ENCODE measurements at places on chromosomes 2 and 18. TPM values are rescaled to one million over a fixed set of nuclear protein-coding genes. Genes with fewer than 3 reads are reported as not detected.

ITGA4 gene
- 37.6 TPM for polyA plus RNA-seq

- no peak for DNase-seq
Observed at GRCh38 chr2:60699617-60700016, 56.5 kb upstream of the PAPOLG start.

DNA sequence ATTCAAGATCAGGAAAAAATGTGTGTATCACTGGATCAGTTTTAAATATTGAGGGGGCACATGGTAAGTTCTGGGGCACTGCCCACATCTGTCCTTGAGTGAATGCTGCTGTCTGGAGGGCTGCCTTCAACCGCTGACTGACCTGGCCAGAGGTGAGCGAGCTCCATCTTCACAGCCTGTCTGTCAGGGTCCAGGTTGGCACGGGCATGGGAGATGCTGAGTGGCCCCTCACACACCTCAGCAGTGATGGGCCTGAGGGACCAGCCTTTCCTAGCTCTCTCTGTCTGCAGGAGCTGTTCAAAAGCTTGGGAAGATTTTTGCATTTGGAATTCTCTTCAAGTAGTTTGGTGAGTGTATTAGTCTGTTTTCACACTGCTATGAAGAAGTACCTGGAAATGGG is 114.8 kb upstream of the ALKAL2 start:
- DNase-seq: no peak

GRCh38 chr2:203804764-203805485 is 62.6 kb upstream of the CTLA4 start:
- DNase-seq: no peak

DNA sequence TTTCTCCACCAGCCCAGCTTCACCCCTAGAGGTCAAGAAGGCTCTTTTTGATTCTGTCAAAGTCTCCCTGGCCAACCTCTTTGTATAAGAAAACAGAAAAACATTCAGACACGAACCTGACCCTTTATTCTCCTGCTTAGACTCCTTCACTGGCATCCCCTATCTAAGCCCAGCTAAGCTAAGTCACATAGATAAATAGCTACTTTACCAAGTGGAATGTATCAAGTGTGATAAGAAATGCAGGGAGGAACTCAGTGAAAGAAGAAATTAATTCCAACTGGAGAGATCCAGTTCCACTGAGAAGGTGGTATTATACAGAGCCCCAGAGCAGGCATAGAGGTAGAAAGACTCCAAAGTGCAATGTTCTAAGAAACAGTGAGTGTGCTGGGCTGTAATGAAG is 489.5 kb downstream of the TNS1 start:
- DNase-seq: no peak

- no peak for DNase-seq
Observed at GRCh38 chr2:183123959-183124221, 353 bp upstream of the NUP35 start.

KCNS3 gene
- 9.6 TPM for polyA plus RNA-seq

GRCh38 chr2:114065731-114066130 is 175.8 kb downstream of the ACTR3 start:
- DNase-seq: no peak

MC4R gene
- polyA plus RNA-seq: 0.18 TPM

DNA sequence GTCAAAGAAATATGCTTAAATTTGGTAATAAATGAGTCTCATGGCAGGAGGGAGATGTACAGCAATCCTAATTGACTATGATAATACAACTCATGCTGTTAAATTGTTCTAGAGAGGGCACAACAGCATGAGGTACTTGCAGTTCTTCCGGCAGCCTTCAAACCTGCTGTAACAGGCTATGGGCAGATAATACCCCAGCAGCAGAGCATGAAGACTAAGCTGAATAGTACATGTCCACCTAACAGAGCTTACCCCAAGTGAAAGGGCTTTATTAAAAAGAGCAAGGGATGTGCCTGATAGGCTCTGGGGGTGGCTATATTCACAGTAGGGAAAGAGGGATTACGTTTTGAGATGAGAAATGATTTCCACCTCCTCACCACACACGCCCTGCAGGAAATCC is 28.9 kb downstream of the MRO start:
- no peak for DNase-seq

GRCh38 chr2:133680343-133681049 is 112.2 kb upstream of the NCKAP5 start:
- DNase-seq: no peak

POTEJ gene
- polyA plus RNA-seq: 0.12 TPM

DNA sequence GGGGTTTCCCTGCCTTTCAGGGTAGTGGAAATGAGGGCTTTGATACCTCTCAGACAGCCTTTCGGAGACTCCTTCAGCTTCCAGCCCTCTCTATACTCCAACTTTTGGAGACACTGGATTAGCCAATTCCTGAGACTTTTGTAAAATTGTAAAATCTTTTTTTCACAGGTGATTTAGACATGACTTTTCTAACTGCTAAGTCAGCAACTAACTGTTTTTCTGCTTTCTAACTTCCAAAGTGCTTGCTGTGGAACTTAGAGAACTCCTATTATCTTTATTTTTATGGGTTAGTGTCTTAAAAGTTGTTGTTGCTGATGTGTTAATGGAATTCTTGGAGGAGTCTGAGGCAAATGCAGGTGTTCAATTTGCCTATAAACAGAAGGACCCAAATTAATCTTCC is 616.7 kb upstream of the ID2 start:
- no peak for DNase-seq

- no peak for DNase-seq
Observed at GRCh38 chr2:102686479-102687439, 67.4 kb downstream of the SLC9A2 start.

ARHGAP25 gene
- 8.3 TPM for polyA plus RNA-seq

DNA sequence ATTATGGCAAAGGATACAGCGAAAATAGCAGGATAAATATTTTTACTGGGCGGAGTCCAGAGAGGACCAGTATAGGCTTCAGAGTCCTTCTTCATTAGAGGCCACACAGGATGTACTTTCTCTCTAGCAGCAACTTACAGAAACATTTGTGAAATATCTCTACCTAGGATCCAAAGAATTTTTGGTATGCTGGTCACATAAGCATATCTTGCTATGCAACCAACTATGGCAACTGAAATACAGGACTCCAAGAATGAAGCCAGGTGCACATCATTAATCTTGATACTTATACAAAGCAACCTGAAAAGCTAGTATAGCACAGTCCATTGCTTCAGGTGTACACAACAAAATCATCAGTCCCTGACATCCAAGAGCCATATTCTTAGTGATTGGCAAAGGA is 59.1 kb upstream of the NABP1 start:
- no peak for DNase-seq

SNED1 gene
- 9.2 TPM for polyA plus RNA-seq

- no peak for DNase-seq
Observed at GRCh38 chr2:181431674-181432073, 25.5 kb upstream of the ITGA4 start.

GRCh38 chr2:2832657-2833056 is 501.6 kb upstream of the MYT1L start:
- no peak for DNase-seq
